ENCODE measurements at places on chromosomes 4 and X. TPM values are rescaled to one million over a fixed set of nuclear protein-coding genes. Genes with fewer than 3 reads are reported as not detected.

DNA sequence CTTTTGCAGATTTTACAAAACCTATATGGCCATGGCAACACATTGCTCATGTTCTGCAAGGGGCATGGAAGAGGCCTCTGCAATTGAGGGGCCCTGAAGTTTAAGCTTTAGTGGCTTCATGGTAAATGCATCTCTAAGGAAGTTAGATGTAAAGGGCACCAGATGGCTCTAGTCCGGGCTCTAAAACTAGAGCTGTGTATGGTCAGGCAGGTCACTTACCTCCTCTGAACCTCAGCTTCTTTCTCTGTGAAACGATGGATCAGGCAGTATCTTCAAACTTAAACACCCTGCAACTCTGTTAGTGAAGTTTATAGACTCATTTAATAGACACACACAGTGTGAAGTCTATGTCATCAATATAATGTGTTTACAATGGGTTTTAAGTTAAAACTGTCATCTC lies 10.0 kb downstream of the MAGEB17 start:
- H3K27ac ChIP-seq, result no peak overlapping the region
- H3K4me1 ChIP-seq, result no peaks in the 10 kb centered on the region
- H3K4me3 ChIP-seq, result no peak overlapping the region
- DNase-seq, result no peak
- no peaks in the 10 kb centered on the region for H3K27me3 ChIP-seq

GRCh38 chr4:68359508-68359907 lies 9.6 kb upstream of the YTHDC1 start:
- H3K27me3 ChIP-seq, result no peaks in the 10 kb centered on the region
- H3K4me1 ChIP-seq, result no peaks in the 10 kb centered on the region
- H3K4me3 ChIP-seq, result no peak overlapping the region
- H3K36me3 ChIP-seq, result no peaks in the 10 kb centered on the region
- DNase-seq, result no peak

Gene ZAR1
- total RNA-seq, result not detected

Gene ADH7
- not detected for total RNA-seq

Gene PDLIM3
- total RNA-seq, result 23.7 TPM

Gene VCX3A
- not detected for total RNA-seq

GRCh38 chr4:71267244-71267643 lies 71.6 kb upstream of the SLC4A4 start:
- no peak overlapping the region for H3K4me3 ChIP-seq
- no peak overlapping the region for H3K27ac ChIP-seq
- no peaks in the 10 kb centered on the region for H3K4me1 ChIP-seq
- no peaks in the 10 kb centered on the region for H3K27me3 ChIP-seq

DNA sequence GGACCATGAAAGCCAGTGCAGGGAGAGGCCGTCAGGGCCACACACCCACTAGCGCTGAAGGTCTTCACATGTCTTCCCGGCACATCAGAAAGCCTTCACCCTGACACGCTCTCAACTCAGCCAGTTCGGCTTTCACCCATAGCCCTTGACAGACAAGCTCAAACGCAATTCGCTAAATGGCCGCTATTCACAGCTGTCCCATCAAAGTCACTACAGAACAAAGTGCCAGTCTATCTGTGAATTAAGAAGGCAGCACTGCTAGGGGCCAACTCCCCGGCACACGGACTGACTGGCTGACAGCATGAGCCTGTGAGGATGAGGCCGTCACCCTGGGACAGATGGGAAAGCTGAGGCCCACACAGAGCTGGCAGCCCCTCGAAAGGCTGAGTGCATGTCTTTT lies 45.7 kb downstream of the ACOX3 start:
- H3K4me3 ChIP-seq, result no peak overlapping the region
- no peaks in the 10 kb centered on the region for H3K27me3 ChIP-seq
- no peak for DNase-seq
- H3K36me3 ChIP-seq, result peaks cover 6% of the 10 kb centered on the region
- H3K27ac ChIP-seq, result no peak overlapping the region

DNA sequence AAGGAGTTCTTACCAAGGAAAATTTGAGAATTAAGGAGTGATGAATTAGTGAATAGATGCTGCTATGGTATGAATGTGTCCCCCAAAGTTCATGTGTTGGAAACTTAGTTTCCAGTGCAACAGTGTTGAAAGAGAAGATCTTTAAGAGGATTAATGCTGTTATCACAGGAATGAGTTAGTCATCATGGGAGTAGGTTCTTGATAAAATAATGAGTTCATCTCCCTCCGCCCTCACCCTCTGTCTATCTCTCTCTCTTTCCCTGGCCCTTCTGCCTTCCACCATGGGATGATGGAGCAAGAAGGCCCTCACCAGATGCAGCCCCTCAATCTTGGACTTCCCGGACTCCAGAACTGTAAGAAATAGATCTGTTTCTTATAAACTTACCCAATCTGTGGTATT lies 38.3 kb upstream of the KLHL8 start:
- H3K4me1 ChIP-seq, result no peaks in the 10 kb centered on the region
- no peak overlapping the region for H3K4me3 ChIP-seq
- no peaks in the 10 kb centered on the region for H3K36me3 ChIP-seq

GRCh38 chr4:111326450-111326849 lies 703.6 kb upstream of the PITX2 start:
- H3K4me1 ChIP-seq, result no peaks in the 10 kb centered on the region
- H3K27ac ChIP-seq, result no peak overlapping the region
- H3K4me3 ChIP-seq, result no peak overlapping the region
- no peaks in the 10 kb centered on the region for H3K27me3 ChIP-seq

GRCh38 chr4:77634132-77634785 lies 28.6 kb downstream of the CXCL13 start:
- H3K4me3 ChIP-seq, result no peak overlapping the region
- peak; percentile 77 for DNase-seq

DNA sequence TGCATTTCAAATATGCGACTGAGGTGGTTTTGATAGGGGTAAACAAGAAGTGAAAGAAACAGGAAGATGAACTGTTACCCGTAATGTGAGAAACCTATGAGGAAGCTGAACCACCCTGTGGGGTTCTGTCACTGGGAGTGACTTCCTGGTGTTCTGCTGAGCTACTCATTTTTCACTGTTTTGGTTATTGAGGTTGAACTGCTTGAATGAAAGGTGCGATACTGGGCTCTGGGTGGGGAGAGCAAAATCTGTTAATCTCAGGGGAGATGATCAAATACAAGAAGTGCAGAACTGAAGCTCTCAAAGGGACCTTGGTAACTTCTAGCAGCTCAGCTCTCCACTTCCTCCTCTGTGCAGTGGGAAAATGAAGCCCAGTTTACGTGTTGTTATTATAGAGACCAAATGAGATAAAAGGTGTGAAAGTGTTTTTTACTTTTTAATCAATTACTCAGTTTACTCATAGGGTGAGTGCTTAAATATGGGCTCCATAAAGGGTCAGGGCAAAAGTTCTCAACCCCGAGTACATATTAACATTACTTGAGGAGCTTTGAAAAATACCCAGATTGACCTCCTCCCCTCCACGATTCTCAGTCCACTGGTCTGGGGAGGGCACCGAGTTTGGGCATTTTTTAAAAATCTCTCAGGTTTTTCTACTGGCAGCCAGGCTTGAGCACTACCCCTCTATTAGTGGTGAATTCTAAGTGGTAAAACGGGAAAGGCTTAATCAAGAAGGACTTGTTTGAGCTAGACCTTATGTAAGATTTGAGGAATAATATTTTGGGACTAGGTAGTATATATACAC lies 66.7 kb downstream of the COQ2 start:
- H3K4me1 ChIP-seq, result no peaks in the 10 kb centered on the region
- no peak for DNase-seq
- no peaks in the 10 kb centered on the region for H3K36me3 ChIP-seq
- no peaks in the 10 kb centered on the region for H3K27me3 ChIP-seq
- no peak overlapping the region for H3K4me3 ChIP-seq
- H3K27ac ChIP-seq, result peak overlapping the region; percentile 47

- no peak for DNase-seq
- no peaks in the 10 kb centered on the region for H3K4me1 ChIP-seq
Measured at GRCh38 chr4:56512166-56512565, 6.6 kb downstream of the ARL9 start.

DNA sequence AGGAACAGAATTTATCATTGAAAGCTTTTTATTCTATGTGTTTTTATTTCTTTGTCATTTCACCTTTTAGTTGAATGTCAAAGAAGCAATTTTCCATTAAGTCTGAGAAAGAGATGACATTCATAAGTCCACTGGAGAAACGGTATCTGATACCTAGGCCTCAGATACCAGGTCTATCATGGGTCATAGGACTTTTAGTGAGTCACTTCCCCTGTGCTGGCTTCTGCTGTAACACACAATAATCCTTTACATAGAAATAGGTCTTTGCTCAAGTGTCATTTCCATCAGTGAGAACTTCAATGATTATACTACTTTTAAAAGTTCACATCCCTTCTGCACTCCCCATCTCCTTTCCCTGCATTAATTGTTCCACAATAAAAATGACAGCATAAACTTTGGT lies 125.5 kb upstream of the ARMCX2 start:
- H3K4me1 ChIP-seq, result no peaks in the 10 kb centered on the region
- no peak overlapping the region for H3K4me3 ChIP-seq
- H3K36me3 ChIP-seq, result no peaks in the 10 kb centered on the region

- H3K4me3 ChIP-seq, result no peak overlapping the region
- no peaks in the 10 kb centered on the region for H3K36me3 ChIP-seq
- no peak overlapping the region for H3K27ac ChIP-seq
- H3K27me3 ChIP-seq, result no peaks in the 10 kb centered on the region
- DNase-seq, result no peak
- no peaks in the 10 kb centered on the region for H3K4me1 ChIP-seq
Measured at GRCh38 chr4:135210341-135210740, 1008.8 kb upstream of the PABPC4L start.
